ENCODE measurements at places on chromosomes 7 and 10.

DNA sequence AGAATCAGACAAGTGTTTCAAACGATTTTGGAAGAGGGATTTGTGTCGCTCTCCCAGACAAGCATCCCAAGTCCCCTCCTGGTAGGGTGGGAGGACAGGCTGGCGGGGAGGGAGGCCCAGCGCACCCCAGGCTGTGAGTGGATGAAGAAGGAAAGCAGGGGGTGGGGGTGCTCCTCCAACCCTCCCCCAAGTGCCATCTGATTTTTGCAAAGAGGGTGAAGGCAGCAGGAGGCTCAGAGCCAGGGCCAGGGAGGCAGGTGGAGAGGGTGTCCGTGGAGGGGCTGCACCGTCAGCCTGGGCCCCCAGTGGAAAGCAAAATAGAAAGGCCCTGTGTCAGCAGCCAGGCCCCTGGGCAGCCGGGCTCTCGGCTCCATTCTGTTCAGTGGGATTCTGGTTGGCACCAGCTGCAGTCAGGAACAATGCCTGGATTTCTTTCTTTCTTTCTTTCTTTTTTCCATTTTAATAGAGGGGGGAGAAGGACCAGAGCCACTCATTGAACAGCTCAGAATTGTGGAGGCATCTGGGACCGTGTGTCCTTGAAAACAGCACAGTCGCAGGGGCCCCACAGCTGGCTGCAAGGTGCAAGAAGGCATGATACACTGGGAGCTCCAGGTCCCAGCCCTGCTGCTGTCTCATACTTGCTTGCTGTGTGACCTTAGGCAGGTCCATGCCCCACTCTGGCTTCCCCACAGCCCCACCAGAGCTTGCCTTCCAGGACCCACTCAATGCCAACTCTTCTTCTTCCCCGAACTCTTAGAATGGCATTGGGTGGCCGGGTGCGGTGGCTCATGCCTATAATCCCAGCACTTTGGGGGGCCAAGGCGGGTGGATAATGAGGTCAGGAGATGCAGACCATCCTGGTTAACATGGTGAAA is 7.1 kb upstream of the ZMIZ1 start:
- DNase-seq: no peak

DNA sequence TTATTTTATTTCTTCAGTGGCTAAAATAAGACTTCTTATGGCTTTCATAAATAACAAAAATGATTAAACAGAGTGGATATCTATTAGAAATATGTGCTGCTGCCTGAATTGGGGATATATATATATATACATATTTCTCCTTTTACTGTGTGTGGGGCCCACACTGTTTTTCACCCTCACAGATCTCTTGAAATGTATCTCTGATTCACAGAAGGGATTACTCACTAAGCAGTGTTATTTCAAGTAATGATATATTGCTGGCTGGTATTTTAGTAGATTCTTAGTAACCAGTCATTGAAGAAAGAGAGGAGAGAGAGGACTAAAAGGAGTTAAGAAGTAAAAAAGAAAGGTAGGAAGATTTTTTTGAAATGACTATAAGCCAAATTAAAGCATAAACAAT is 308.6 kb upstream of the NRP1 start:
- no peak for DNase-seq

DNA sequence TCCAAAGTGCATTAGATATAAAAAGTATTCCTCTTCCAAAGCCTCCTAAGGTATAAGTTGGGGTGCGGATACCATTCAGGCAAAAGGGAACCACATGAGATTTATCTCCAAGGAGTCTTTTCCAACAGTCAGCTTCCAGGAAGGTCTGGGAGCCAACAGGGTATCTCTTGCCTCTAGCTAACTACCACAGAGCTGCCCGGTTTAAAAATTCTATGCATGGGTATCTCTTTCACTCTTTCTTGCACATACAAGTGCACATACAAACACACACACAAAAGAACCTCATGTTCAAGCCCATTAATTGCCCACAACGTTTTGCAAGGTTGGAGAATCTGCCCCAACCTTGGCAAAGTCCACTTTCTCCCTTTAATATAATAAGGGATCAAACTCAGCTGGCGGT is 80.7 kb downstream of the CDK6 start:
- no peak for DNase-seq

DNA sequence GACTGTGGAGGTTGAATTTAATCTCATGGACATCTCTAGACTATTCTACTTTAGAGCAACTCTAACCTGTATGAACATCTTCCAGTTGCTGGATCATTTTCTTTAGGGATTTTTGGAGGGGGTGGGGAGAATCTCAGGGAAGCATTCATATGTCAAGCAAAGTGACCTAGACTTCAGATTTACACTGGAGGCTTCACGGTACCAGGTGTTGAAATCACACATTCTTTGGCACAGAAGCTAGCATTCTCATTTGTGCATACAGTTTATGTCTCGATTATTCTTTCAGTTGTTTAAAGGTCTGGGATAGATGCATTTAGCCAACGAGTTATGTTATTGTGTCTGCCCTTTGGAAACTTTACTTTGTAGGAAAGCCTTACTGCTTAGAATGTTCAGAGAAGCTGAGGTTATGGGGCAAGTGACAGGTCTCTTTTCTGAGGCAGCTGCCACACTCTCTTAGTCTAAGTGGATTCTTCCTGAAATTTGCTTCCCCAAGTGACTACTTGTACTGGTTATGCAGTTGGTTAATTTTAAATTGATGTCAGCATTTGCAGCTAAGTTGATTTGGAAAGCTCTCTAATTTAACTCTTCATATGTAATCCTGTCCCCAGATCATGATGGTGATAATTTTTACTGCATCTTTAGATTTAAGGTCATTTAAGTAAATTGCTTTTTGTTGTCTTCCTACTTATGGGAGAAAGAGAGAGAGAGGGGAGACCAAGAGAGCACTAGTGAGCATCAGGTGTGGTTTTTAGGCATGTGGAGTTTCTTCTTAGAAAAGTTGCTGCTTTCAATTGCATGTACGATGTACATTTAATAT is 153.8 kb downstream of the PRKG1 start:
- no peak for DNase-seq

DNA sequence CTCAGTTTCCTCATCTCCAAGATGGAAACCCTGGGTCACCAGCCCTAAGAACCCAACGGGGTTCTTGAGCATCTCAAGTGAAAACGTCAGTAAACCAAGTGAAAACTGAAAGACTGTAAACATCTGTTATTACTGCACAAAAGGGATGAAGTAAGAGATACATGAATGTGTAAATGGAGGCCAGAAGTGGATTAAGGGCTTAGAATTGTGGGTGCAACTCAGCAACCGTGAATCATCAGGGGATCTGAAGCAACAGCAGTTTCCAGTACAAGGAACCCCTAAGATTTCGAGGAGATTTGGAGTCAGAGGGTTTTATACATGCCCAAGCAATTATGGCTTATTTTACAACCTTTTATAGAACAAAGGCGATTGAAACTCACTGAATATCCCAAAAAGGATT is 95.7 kb upstream of the SVIL start:
- no peak for DNase-seq

DNA sequence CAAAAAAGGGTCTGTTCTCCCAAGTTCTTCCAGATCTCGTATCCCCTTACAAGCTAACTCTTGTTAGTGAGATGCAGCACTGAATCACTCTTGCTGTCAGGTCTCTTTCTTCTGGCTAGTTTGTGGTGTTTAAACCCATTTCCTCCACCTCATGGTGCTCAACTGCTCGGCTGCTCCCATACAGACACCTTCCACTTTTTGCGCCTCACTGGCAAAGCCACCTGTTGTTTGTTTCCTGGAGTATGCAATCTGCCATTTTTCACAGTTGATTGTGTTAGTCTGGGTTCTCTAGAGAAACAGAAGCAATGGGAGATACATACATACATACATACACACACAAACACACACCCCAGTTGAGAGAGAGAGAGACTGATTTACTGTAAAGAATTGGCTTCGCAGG is 124.4 kb upstream of the SP8 start:
- DNase-seq: peak; percentile 60

GRCh38 chr10:122333037-122333436 is 41.5 kb upstream of the PLEKHA1 start:
- DNase-seq: no peak

- DNase-seq: no peak
Observed at GRCh38 chr7:30886608-30887011, 25.0 kb upstream of the AQP1 start.

- DNase-seq: no peak
Observed at GRCh38 chr10:36499693-36500092, 625.7 kb upstream of the ANKRD30A start.

All from OCI-LY7 (cell line).